ENCODE measurements at places on chromosomes 2 and 18.

DNA sequence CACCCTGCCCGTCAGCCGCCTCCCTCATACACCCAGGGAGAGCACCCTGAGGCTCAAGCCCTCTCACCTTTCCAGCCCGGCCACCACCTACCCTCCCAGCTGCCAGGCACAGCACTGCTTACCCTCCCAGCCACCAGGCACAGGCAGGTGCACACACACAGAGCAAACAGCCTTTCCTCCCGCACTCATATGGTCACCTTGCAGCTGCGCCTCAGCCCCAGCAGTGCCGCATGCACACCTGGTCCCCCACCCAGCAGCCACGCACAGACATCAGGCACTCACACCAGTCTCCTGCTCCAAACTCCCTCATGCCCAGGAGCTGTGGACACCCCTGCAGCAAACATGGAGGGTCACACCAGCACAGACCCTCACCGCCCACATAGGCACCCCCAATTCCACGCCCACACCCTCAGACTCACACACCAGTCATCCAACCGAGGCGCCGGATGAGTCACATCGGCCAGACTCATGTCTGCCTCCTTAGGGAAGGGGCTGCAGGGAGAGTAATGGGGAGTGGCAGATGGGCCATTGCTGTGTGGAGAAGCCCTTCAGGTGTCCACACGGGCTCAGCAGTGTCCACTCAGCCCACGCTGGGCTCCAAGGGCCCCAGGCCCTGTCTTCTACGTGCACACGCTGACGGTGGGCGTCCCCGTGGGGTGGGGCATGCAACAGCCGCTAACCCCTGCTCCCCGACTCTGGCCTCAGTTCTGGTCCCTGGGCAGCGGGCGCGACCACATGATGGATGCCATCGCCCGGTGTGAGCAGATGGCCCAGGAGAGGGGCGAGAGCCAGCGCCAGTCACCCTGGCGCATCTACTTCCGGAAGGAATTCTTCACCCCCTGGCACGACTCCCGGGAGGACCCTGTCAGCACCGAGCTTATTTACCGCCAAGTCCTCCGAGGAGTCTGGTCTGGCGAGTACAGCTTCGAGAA lies 22.3 kb upstream of the GPR17 start:
- H3K4me3 ChIP-seq: no peak overlapping the region
- H3K36me3 ChIP-seq: no peaks in the 10 kb centered on the region
- no peaks in the 10 kb centered on the region for H3K4me1 ChIP-seq
- no peak overlapping the region for H3K27ac ChIP-seq
- H3K27me3 ChIP-seq: no peaks in the 10 kb centered on the region

GRCh38 chr2:222057347-222058073 lies 241.3 kb downstream of the PAX3 start:
- peaks cover 16% of the 10 kb centered on the region for H3K4me1 ChIP-seq
- no peaks in the 10 kb centered on the region for H3K36me3 ChIP-seq
- no peak overlapping the region for H3K27ac ChIP-seq
- no peak for DNase-seq
- peaks cover 98% of the 10 kb centered on the region for H3K27me3 ChIP-seq

DNA sequence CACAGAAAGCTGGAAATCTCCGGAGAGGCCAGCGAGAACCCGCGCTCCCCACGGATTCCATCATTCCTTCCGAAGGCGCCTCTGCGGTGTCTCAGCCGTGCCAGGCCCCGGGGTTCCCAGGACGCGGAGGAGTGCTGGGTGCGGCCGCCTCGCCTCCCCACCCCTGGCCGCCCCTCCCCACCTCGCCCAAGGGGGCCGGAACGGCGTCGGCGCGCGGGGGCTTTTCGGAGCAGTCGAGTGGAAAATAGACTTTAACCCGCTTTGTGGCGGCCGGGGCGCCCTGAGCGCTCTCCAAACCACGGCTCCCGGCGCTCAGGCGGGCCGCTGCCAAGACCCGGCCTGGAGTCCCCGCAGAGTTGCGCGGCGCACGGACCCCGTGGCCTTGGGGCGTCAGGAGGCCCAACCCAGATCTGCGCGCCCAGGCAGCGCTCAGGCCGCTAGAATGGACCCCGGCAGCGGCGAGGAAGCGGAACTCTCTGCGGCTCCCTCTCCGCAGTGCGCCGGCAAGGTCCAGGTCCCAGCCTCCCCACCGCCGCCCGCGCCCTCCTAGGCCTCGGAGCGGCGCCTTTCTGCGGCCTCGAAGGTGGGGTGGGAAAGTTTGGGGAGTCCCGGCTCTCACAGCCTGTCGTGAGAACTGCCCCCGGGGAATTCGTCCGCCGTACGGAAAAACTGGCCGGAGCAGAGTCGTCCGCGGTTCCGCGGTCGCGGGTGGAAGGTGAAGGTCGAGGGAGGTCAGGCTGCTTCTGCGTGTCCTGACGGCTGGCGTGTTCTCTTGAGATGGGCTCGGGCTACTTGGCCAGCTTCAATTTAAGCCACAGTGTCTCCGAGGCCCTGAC lies 1.2 kb upstream of the EMX1 start:
- no peak overlapping the region for H3K27ac ChIP-seq
- peak overlapping the region; percentile 84 for H3K4me3 ChIP-seq
- H3K4me1 ChIP-seq: peaks cover 43% of the 10 kb centered on the region
- H3K27me3 ChIP-seq: peaks cover 61% of the 10 kb centered on the region

GRCh38 chr2:30197570-30198192 lies 33.7 kb upstream of the LBH start:
- peaks cover 4% of the 10 kb centered on the region for H3K4me1 ChIP-seq
- no peaks in the 10 kb centered on the region for H3K27me3 ChIP-seq
- DNase-seq: peak; percentile 28
- no peak overlapping the region for H3K4me3 ChIP-seq
- H3K36me3 ChIP-seq: no peaks in the 10 kb centered on the region

DNA sequence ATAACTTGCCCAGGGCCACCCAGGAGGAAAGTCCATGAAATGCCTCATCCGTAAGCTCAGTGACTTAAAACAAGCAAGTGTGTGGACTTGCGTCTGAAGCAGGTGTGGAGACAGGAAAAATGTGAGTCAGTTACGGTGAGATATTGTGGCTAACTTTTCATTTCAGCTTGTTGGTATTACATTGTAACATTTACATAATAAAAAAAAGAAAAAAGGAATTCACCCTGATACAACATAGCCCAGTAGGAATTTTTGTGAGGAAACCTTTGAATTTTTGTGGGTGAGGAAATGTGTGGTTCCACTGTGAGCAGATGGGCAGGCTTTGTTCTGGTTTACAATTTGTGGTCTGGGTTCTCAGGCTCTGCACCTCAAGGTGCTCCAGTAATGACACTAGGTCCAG lies 33.7 kb upstream of the LYPD6B start:
- peaks cover 48% of the 10 kb centered on the region for H3K4me1 ChIP-seq
- H3K27me3 ChIP-seq: no peaks in the 10 kb centered on the region
- DNase-seq: no peak
- peaks cover 77% of the 10 kb centered on the region for H3K36me3 ChIP-seq
- no peak overlapping the region for H3K4me3 ChIP-seq
- H3K27ac ChIP-seq: no peak overlapping the region

GRCh38 chr2:30425326-30425725 lies 21.7 kb upstream of the LCLAT1 start:
- H3K36me3 ChIP-seq: no peaks in the 10 kb centered on the region
- H3K4me1 ChIP-seq: peaks cover 20% of the 10 kb centered on the region
- no peak overlapping the region for H3K27ac ChIP-seq
- H3K4me3 ChIP-seq: no peak overlapping the region

DNA sequence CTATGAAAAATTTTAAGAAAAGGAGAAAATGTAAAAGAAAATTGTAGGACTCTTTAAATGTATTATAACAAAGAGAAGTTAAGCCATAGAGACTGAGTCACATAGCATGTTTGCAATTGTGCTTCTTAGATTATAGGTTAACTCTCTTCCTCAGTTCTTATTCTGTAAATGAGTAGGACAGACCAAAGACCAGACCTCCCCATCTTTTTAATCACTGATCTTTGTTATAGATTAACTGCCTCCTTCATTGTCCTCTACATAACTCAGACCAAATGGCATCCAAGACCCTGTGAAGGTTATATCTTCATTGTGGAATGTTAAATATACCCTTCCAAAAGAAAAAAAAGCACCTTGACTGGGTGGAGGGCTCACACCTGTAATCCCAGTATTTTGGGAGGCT lies 316.9 kb upstream of the LRRTM4 start:
- H3K4me1 ChIP-seq: no peaks in the 10 kb centered on the region
- H3K27ac ChIP-seq: no peak overlapping the region
- H3K36me3 ChIP-seq: peaks cover 33% of the 10 kb centered on the region
- DNase-seq: no peak
- no peak overlapping the region for H3K4me3 ChIP-seq

GRCh38 chr2:197073701-197074433 lies 147.4 kb upstream of the PGAP1 start:
- no peak overlapping the region for H3K4me3 ChIP-seq
- DNase-seq: no peak
- no peak overlapping the region for H3K27ac ChIP-seq
- no peaks in the 10 kb centered on the region for H3K36me3 ChIP-seq
- no peaks in the 10 kb centered on the region for H3K4me1 ChIP-seq

- H3K27me3 ChIP-seq: no peaks in the 10 kb centered on the region
- DNase-seq: no peak
- peaks cover 45% of the 10 kb centered on the region for H3K36me3 ChIP-seq
Observed at GRCh38 chr2:218465987-218466633, 47.2 kb downstream of the VIL1 start.

DNA sequence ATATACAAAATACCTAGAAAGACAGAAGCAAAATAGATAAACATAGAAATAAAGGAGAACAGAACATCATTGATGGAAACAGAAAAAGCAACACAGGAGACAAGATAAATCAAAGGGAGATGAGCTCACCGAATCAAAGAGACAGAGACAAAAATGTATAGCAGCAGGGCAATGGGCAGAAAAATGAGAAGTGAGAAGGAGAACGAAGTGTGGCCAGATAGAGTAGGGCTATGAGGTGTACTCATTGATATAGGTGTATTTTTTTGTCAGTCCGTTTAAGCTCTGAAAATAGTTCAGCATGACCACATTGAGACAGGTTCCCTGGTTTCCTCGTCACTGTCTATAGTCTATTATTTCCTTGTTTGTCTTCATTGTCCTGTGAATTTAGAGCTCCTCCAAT lies 55.1 kb downstream of the SP100 start:
- DNase-seq: no peak
- 0 out of 2 replicates have a peak, but pooled peaks cover under 1% of the 10 kb centered on the region for H3K36me3 ChIP-seq
- peaks cover 9% of the 10 kb centered on the region for H3K4me1 ChIP-seq
- no peak overlapping the region for H3K4me3 ChIP-seq
